Bronchus fibroblast of lung (primary cell): ENCODE measurements at places on chromosomes 5 and 9. TPM values are rescaled to one million over a fixed set of nuclear protein-coding genes. Genes with fewer than 3 reads are reported as not detected.

The C5 gene
- total RNA-seq, result 2.8 and 3.5 TPM in 2 replicates

The KCNMB1 gene
- not detected in 2 replicates for total RNA-seq

The CNTNAP3B gene
- total RNA-seq, result 3.7 and 5.8 TPM in 2 replicates

The CARTPT gene
- total RNA-seq, result not detected in 2 replicates

The APBA1 gene
- 1.5 and 1.9 TPM in 2 replicates for total RNA-seq

The RNF44 gene
- 4.6 and 5.0 TPM in 2 replicates for total RNA-seq

The TMEM245 gene
- total RNA-seq, result 19.0 and 21.2 TPM in 2 replicates

The TNC gene
- 39.7 and 41.3 TPM in 2 replicates for total RNA-seq

The DNAH5 gene
- total RNA-seq, result 0.67 and 1.2 TPM in 2 replicates

The OGN gene
- 0.15 and 0.17 TPM in 2 replicates for total RNA-seq

The PCDHGB1 gene
- 0.30 and 0.34 TPM in 2 replicates for total RNA-seq

The LCN15 gene
- not detected in 2 replicates for total RNA-seq

The OSTF1 gene
- total RNA-seq, result 40.0 and 40.3 TPM in 2 replicates

The CD14 gene
- total RNA-seq, result 0.17 TPM in 1 of 2 replicates, not detected in the other
